ENCODE measurements at places on chromosomes 6 and 20. TPM values are rescaled to one million over a fixed set of nuclear protein-coding genes. Genes with fewer than 3 reads are reported as not detected.

GRCh38 chr20:61771805-61772350 is 293.8 kb downstream of the TAF4 start:
- DNase-seq, result no peak
- H3K4me1 ChIP-seq, result no peaks in the 10 kb centered on the region
- H3K27me3 ChIP-seq, result no peaks in the 10 kb centered on the region
- H3K4me3 ChIP-seq, result no peak overlapping the region
- no peaks in the 10 kb centered on the region for H3K36me3 ChIP-seq

The ZBTB46 gene
- total RNA-seq, result 4.3 TPM

DNA sequence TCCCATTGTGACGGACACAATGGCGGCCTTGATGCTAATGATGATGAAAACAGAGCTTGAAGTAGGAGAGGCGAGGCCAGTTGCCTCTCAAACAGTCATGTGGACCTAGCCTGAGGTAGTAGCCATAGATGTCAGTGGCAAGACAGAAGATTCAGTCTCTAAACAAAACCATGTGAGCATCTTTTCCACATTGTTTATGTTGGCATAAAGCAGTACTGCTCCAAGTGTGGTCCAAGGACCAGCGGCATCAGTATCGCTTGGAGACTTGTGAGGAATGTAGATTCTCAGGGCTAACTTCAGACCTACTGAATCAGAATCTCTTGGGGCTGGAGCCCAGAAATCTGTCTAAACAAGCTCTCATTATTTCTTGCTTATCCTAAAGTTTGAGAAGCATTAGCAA is 312.8 kb upstream of the JAG1 start:
- no peaks in the 10 kb centered on the region for H3K27me3 ChIP-seq
- peaks cover 11% of the 10 kb centered on the region for H3K4me1 ChIP-seq
- H3K4me3 ChIP-seq, result no peak overlapping the region
- DNase-seq, result no peak
- no peaks in the 10 kb centered on the region for H3K36me3 ChIP-seq
- no peak overlapping the region for H3K27ac ChIP-seq

The CAPN11 gene
- total RNA-seq, result not detected

The TENT5A gene
- total RNA-seq, result 8.2 TPM

All from body of pancreas (tissue), 4 donors.